ENCODE measurements at places on chromosomes 1 and 21. TPM values are rescaled to one million over a fixed set of nuclear protein-coding genes. Genes with fewer than 3 reads are reported as not detected.

DNA sequence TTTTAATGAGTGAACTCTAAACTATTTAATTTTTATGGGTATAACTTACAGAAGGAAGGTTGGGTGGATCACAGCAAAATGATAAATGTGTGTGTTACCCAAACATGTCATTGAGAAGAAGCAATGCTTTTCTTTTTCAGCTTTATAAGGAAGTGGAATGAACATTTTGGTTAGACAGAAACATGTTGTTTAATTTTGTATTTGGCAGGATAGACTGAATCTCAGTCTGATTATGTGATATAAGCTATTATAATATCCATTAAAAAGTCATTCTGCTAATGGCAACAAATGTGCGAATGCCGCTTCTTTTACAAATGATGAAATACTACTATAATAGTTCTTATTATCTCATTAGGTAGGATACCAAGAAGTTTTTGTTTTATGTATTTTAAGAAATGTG is 281.9 kb upstream of the ZRANB2 start:
- no peak for DNase-seq

GRCh38 chr1:1157914-1158710 is 15.6 kb upstream of the TTLL10 start:
- no peak for DNase-seq

- no peak for DNase-seq
These were observed 61.6 kb downstream of the HS2ST1 start for GRCh38 chr1:86975993-86976550.

DNA sequence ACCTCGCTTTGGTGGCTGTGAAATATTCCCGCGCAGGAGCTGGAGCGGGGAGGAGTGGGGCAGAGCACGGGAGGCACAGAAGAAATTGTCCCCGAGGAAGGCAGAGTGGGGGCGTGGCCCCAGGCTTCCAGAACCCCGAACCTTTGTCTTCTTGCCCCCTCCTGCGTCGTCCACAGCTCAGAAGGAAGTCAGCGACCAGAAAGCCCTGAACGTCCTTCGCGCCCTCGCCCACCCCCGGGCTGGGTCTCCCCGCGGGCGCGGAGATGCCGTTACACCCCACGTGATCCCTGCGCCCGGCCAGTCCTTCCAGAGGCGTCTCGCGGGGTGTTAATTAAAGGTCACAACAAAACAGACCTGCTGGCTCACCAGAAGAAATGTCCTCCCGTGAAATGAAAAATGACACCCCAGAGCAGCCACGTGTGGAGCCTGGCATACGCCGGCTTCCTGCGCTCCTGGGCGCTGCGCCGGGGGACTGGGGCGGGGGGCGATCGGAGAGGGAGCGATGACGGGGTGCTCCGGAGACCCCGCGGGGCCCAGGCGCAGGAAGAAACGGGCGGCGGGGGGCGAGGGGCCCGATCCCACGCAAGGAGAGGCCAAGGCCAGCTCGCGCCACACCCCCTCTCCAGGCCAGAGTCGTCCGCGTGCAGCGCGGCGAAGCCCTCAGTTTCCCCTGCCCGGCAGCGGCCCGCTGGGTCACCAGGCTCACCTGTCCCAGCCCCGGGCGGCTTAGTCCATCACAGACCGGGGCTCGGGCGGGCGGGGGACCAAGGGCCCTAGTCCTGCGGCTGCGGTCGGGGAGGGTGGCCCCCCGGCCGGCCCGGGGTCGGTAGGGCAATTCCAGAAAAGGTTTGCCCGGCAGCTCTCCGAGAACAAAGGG is 995 bp upstream of the KIF26B start:
- DNase-seq, result no peak

Gene OR2T33
- not detected for polyA plus RNA-seq
